ENCODE measurements at places on chromosomes 5 and 9. TPM values are rescaled to one million over a fixed set of nuclear protein-coding genes. Genes with fewer than 3 reads are reported as not detected.

Gene IFNA21
- total RNA-seq = not detected

Gene SLC24A2
- 0.43 TPM for total RNA-seq

Gene HTR4
- not detected for total RNA-seq

Gene COMMD10
- total RNA-seq = 46.6 TPM

Gene IL9
- total RNA-seq = not detected

- H3K27me3 ChIP-seq = no peaks in the 10 kb centered on the region
- H3K4me3 ChIP-seq = no peak overlapping the region
- no peak for DNase-seq
- H3K36me3 ChIP-seq = no peaks in the 10 kb centered on the region
- no peak overlapping the region for H3K27ac ChIP-seq
Observed at GRCh38 chr9:125867751-125868415, 120.7 kb downstream of the PBX3 start.

GRCh38 chr5:147467973-147468508 is 41.8 kb downstream of the DPYSL3 start:
- peak; percentile 16 for DNase-seq
- H3K4me3 ChIP-seq = no peak overlapping the region
- peaks cover 43% of the 10 kb centered on the region for H3K4me1 ChIP-seq
- H3K36me3 ChIP-seq = no peaks in the 10 kb centered on the region

DNA sequence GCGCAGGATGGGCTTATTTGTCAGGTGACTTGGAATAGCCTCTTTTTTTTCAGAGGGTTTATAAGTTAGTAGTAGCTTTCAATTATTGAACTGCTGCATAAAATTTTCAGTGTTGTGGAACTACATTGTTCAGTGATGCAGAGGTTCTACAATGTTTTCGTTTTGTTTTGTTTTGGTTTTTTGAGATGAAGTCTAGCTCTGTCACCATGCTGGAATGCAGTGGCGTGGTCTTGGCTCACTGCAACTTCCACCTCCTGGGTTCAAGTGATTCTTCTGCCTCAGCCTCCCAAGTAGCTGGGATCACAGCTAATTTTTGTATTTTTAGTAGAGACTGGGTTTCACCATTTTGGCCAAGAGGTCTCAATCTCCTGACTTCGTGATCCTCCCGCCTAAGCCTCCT is 22.0 kb downstream of the NUP188 start:
- H3K27ac ChIP-seq = no peak overlapping the region
- H3K4me3 ChIP-seq = no peak overlapping the region
- peaks cover 16% of the 10 kb centered on the region for H3K36me3 ChIP-seq
- no peaks in the 10 kb centered on the region for H3K27me3 ChIP-seq

DNA sequence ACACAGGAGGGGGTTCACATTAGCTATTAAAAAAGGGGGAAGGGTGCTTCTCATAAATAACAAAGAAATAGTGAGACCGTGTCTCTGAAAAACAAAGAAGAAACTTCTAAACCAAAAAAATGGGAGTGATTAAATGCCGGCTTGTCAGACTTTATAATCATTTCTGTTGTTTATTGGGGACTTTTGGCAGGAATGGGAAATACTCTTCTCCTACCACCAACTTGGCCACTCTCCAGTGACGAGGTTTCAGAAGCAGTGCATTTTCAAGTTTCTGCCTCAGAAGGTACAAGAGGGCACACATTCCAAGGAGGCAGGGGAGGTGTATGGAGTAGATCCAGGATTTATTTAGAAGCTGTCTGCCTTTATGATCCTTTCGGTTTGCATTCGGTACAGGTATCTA is 46.2 kb downstream of the LIX1 start:
- H3K36me3 ChIP-seq = peaks cover 4% of the 10 kb centered on the region
- H3K27ac ChIP-seq = no peak overlapping the region
- no peak for DNase-seq
- no peak overlapping the region for H3K4me3 ChIP-seq

- peak overlapping the region; percentile 44 for H3K4me3 ChIP-seq
- peaks cover 74% of the 10 kb centered on the region for H3K27me3 ChIP-seq
- H3K4me1 ChIP-seq = peaks cover 10% of the 10 kb centered on the region
- H3K36me3 ChIP-seq = no peaks in the 10 kb centered on the region
Observed at GRCh38 chr9:122125509-122126330, 32.6 kb upstream of the TTLL11 start.

- no peak for DNase-seq
- no peak overlapping the region for H3K27ac ChIP-seq
- no peaks in the 10 kb centered on the region for H3K27me3 ChIP-seq
- no peak overlapping the region for H3K4me3 ChIP-seq
- H3K4me1 ChIP-seq = no peaks in the 10 kb centered on the region
- H3K36me3 ChIP-seq = no peaks in the 10 kb centered on the region
Observed at GRCh38 chr5:61044545-61044944, 99.5 kb downstream of the NDUFAF2 start.

DNA sequence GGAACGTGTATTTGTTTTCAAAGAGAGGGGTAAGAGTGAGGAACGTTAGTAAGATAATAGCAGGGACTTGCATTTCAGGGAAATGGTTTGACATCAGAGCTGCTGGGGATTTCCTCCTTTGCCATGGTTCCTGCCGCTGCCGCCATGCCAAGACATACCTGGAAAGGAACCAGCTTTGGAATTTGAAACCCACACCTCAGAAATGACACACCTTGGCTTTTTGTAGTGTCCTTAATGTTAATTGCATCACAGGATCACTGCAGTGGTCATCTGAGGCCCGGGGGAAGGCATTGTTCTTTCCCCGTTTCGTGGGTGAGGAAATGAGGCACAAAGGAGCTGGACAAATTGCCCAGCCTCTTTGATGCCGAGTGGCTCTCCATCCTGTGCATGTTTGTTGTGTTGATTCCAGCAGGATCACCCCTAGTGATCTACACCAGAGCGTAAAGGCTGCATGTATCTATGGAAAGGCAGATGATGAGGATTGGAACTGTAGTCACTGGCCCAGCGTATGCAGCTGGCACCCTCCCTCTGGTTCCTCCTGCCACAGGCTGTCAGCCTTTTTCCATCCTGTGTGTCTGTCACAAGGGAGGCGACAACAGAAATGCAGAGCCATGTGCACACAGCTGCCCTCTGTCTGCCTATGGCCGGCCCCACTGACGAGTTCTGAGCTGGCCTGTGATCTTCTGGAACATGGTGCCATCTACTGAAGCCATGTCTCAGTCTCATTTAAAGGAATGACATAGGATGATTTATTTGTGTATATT is 37.8 kb downstream of the SLC46A2 start:
- no peaks in the 10 kb centered on the region for H3K27me3 ChIP-seq
- peaks cover 13% of the 10 kb centered on the region for H3K4me1 ChIP-seq
- H3K27ac ChIP-seq = no peak overlapping the region
- no peak for DNase-seq
- no peaks in the 10 kb centered on the region for H3K36me3 ChIP-seq
- H3K4me3 ChIP-seq = no peak overlapping the region

DNA sequence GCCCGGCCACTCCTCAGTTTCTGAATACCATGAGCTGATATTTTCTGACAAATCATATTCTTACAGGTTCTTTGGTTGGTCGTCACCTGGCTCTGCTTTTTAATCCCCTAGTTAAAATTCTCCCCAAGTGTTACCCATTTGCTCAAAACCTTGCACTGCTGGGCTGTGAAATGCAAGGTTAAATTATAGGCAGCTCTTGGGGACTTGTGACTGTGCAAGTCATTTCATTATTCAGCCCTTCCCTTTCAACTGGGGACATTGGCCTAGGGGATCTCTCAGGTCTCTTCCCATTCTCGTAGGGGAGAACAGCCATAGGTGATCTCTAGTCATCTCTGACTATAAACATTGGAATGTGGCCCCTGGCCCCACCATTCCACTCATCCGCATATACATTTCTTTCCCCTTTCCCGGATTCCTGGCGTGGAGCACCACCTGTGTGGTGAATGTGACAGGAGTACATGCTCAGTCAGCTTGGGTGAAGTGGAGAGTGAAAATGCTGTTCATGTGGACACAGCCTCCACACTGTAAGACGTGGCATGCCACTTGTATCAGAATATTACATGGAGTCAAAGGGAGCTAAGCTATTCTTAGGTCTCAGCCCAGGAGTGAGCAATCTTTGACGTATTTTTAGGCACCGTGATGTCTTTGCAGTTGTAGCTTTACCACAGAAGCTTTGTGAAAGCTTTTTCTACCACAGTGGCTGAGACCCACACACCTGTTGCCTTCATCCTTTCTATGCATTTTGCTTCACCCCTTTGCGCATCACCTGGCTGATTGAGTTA is 386.7 kb downstream of the KDM4C start:
- no peak for DNase-seq
- no peaks in the 10 kb centered on the region for H3K36me3 ChIP-seq

- H3K36me3 ChIP-seq = no peaks in the 10 kb centered on the region
- no peak for DNase-seq
Observed at GRCh38 chr5:122697191-122697590, 77.7 kb upstream of the SNX2 start.

DNA sequence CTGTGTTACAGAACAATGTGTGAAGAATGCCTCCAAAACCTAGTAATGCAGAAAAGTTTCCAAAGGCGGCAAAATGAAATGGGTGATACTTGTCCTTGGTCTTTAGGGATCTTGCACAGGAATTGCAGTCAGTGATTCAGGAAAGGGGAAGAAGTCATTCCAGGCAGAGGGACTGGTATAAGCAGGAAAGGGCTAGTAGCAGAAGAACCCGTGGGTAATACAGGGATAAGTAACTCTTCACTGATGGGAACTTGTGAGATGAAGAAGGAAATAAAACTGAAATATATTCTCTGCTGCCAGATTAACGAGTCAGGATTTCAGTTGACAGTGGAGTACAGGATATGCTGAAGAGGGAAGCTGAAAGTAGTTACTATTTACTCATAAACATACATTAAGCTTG is 1.2 kb downstream of the SRFBP1 start:
- no peak overlapping the region for H3K27ac ChIP-seq
- no peaks in the 10 kb centered on the region for H3K36me3 ChIP-seq
- H3K27me3 ChIP-seq = no peaks in the 10 kb centered on the region
- H3K4me3 ChIP-seq = peak overlapping the region; percentile 81

GRCh38 chr5:151667083-151667482 is 19.6 kb downstream of the SPARC start:
- no peak for DNase-seq
- no peaks in the 10 kb centered on the region for H3K4me1 ChIP-seq
- H3K27ac ChIP-seq = no peak overlapping the region
- H3K27me3 ChIP-seq = no peaks in the 10 kb centered on the region
- H3K4me3 ChIP-seq = no peak overlapping the region

- H3K27ac ChIP-seq = no peak overlapping the region
- peaks cover 9% of the 10 kb centered on the region for H3K4me1 ChIP-seq
- H3K4me3 ChIP-seq = no peak overlapping the region
- no peak for DNase-seq
- no peaks in the 10 kb centered on the region for H3K36me3 ChIP-seq
Observed at GRCh38 chr9:89477811-89478630, 19.9 kb downstream of the SEMA4D start.

DNA sequence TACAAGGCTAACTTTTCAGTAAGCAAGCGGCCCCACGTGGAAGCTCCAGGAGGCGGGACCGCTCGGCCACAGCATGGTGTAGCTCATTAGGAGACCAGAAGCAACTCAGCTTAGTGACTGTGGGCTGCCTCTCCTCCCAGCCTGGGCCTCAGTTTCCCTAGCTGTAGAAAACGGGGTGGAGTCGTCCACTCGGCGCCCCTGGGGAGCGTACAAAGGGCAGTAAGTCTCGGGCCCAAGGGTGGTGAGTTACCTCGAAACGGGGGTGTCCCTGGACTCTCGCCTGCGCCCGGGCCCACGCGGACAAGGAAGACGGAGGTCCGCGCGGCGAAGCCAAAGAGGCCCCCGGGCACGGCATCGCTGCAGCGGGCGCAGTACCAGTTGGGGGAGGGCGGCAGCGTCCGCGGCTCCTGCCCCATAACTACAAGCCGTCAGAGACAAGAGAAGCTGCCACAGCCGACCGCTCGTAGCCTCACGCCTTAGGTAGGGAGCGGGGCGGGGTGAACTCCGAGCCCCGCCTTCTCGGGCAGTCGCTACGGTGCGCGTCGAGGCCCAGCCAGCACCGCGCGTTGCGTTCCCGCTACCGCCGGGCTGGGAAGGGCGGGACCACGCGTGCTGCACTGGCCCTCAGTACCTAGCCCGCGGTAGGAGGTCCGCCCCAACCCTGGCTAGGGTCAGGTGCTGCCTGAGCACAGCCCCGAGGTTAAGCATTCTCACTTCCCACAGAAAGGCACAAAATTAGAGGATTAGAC is at the start of gene GEMIN5:
TSS of gene GEMIN5 (minus strand) at position 494 of the 749 bp plus-strand sequence. CDS start at position 416, 78 bp downstream.
- H3K4me3 ChIP-seq = peak within 1 kb of the TSS; percentile 82
- H3K4me1 ChIP-seq = peaks cover 14% of the 10 kb centered on the region
- H3K36me3 ChIP-seq = no peaks in the 10 kb centered on the region
- no peak within 1 kb of the TSS for H3K27ac ChIP-seq
